Neural crest cell (in vitro differentiated cells): ENCODE measurements at places on chromosomes 2 and 18.

DNA sequence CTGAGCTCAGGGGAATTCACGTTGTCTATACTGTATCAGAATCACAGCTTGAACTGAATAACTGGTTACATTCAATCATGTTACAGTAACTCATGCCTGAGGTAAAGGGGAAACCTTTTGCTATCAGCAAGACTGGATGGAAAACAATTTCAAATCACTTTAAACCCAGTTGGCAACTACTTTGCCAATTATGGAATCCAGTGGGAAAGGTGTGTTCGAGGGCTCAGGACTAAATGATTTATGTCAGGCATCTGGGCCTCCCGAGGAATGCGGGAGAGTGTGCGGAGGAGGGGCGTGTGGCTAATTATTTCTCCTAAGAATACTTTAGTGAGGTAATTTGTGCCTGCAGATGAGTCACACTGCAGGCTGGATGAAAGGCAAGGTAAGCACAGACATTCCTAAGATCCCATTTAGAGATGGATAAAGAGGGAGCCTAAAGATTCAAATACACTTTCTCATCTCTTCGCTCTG is 100.1 kb downstream of the HRH4 start:
- DNase-seq, result no peak
- no peaks in the 10 kb centered on the region for H3K36me3 ChIP-seq
- H3K27ac ChIP-seq, result no peak overlapping the region
- H3K4me1 ChIP-seq, result peaks cover 6% of the 10 kb centered on the region
- H3K4me3 ChIP-seq, result no peak overlapping the region

- peak overlapping the region; percentile 59 for H3K27ac ChIP-seq
- peaks cover 2% of the 10 kb centered on the region for H3K36me3 ChIP-seq
- no peak overlapping the region for H3K4me3 ChIP-seq
- H3K4me1 ChIP-seq, result peaks cover 15% of the 10 kb centered on the region
- H3K27me3 ChIP-seq, result no peaks in the 10 kb centered on the region
Observed at GRCh38 chr18:10564975-10565773, 39.3 kb downstream of the NAPG start.

DNA sequence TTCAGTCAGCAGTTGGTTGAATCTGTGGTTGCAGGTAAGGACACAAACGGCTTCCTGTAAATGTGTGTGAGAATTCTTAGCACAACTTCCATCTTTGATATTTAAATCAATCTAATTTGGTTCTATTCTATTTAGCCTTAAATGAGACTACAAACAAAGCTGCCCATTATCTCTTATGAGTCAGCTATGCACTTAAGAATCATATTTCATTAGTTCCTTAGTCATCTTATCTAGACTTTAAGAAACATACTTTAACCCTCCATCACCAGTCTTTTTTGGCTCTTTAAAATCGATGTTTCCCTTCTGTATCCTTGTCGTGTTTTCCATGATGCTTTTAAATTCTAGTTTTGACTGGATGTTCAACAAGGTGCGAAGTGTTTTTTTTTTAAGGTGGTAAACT is 114.4 kb upstream of the TMEM200C start:
- no peaks in the 10 kb centered on the region for H3K4me1 ChIP-seq
- DNase-seq, result no peak
- peaks cover under 1% of the 10 kb centered on the region for H3K36me3 ChIP-seq
- H3K4me3 ChIP-seq, result no peak overlapping the region
- no peak overlapping the region for H3K27ac ChIP-seq

DNA sequence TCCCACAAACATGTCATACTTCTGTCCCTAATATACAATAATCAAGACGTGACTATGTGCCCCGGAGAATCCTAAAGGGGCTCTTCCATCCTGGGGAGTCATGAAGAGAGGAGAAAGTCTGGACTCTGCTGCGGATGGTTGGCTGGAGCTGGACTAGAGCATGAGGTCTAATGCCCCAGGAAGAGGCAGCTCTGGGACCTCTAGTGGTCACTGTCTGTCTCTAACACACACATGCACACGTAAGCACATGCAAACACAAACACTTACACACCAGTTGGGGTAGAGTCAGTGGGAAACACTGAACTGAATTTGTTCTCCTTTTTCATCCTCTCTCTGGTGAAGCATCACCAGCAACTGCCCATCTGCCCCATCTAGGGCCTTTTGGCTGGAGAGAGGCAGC is 271.6 kb downstream of the TDRD15 start:
- H3K4me3 ChIP-seq, result no peak overlapping the region
- DNase-seq, result no peak
- peaks cover 5% of the 10 kb centered on the region for H3K4me1 ChIP-seq
- no peaks in the 10 kb centered on the region for H3K36me3 ChIP-seq

GRCh38 chr2:24461685-24462084 is 29.4 kb upstream of the NCOA1 start:
- no peak for DNase-seq
- no peaks in the 10 kb centered on the region for H3K36me3 ChIP-seq
- peaks cover 22% of the 10 kb centered on the region for H3K4me1 ChIP-seq
- no peak overlapping the region for H3K27ac ChIP-seq
- H3K4me3 ChIP-seq, result no peak overlapping the region

- H3K36me3 ChIP-seq, result peaks cover 2% of the 10 kb centered on the region
- H3K27ac ChIP-seq, result no peak overlapping the region
- peaks cover 2% of the 10 kb centered on the region for H3K27me3 ChIP-seq
- H3K4me1 ChIP-seq, result no peaks in the 10 kb centered on the region
- no peak overlapping the region for H3K4me3 ChIP-seq
Observed at GRCh38 chr2:30262716-30263309, 31.5 kb downstream of the LBH start.

DNA sequence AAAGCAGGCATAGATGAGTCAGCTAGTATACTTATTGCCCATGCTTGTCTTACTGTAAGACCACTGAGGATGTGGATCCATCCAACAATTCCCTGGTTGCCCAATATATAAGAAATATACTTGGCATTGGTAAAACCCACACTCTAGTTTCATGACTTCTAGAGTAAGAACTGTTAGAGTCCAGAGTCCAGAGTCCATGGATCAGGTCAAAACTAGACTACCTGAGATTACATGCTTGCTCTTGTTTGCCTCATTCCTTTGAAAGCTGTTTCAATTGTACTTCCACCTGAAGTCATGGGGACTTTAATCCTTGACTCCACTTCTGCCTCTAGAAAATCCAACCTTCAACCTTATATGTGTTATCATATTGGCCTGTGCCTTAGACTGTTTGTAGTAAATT is 707.6 kb upstream of the FAM98A start:
- DNase-seq, result no peak
- H3K36me3 ChIP-seq, result no peaks in the 10 kb centered on the region
- H3K4me1 ChIP-seq, result no peaks in the 10 kb centered on the region
- H3K27me3 ChIP-seq, result no peaks in the 10 kb centered on the region
- H3K4me3 ChIP-seq, result no peak overlapping the region

DNA sequence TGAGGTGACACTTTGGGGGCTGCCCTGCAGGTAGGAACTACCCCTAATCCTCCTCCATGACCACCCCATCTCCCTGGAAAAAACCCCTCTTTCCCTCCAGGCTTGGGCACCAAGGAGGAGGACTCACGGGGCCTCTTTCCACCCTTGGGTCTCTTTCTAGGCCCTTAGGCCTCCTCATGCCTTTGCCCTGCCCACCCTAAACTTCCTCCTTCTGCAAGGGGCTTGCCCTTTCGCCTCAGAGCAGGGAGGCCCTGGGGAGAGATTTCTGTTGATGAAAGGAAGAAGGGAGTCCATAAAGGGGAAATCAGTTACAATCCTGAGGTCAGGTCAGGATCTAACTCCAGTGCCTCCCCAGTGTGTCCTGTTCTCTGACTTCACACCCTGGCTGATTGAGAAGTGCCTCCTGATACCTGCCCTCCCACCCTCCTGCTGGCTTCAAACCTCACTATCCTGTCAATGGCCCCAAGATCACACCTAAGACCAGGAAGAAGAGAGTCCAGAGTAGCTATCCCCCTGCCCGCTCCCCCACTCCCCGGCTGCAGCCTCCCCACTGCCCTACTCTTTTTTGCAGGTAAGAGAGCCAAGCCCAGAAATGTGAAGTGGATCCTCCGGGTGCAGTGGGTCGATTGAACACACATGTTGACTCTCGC is 16.7 kb upstream of the TNS1 start:
- H3K4me1 ChIP-seq, result peaks cover 75% of the 10 kb centered on the region
- no peak overlapping the region for H3K4me3 ChIP-seq
- DNase-seq, result no peak
- no peaks in the 10 kb centered on the region for H3K27me3 ChIP-seq

DNA sequence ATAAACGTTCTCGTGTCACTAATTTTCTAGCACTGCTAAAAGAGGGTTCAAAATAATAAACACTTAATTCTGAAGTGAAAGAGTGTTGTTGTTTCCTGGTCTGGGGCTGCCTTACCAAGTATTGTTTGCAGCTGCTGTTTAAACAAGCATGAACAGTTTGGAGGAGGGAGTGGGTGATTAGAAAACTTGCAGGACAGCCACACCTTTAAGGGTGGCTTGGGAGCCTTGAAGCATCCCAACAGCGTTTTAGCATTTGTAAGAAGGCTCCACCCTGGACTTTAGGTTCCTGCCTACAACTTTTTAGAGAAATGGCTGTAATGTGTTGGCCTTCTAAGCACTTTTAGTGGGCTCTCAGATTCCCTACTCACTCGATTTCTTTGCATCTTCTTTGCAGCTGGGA is 371.6 kb downstream of the TGIF1 start:
- H3K27me3 ChIP-seq, result no peaks in the 10 kb centered on the region
- H3K36me3 ChIP-seq, result peaks cover 3% of the 10 kb centered on the region
- no peak for DNase-seq

GRCh38 chr2:112006076-112006410 is 49.0 kb upstream of the TMEM87B start:
- no peaks in the 10 kb centered on the region for H3K36me3 ChIP-seq
- H3K4me1 ChIP-seq, result peaks cover 15% of the 10 kb centered on the region
- no peak overlapping the region for H3K4me3 ChIP-seq
- DNase-seq, result no peak
- no peak overlapping the region for H3K27ac ChIP-seq

GRCh38 chr2:12432985-12433625 is 283.6 kb upstream of the TRIB2 start:
- no peak overlapping the region for H3K4me3 ChIP-seq
- H3K4me1 ChIP-seq, result peaks cover 34% of the 10 kb centered on the region
- H3K36me3 ChIP-seq, result no peaks in the 10 kb centered on the region
- no peak overlapping the region for H3K27ac ChIP-seq

DNA sequence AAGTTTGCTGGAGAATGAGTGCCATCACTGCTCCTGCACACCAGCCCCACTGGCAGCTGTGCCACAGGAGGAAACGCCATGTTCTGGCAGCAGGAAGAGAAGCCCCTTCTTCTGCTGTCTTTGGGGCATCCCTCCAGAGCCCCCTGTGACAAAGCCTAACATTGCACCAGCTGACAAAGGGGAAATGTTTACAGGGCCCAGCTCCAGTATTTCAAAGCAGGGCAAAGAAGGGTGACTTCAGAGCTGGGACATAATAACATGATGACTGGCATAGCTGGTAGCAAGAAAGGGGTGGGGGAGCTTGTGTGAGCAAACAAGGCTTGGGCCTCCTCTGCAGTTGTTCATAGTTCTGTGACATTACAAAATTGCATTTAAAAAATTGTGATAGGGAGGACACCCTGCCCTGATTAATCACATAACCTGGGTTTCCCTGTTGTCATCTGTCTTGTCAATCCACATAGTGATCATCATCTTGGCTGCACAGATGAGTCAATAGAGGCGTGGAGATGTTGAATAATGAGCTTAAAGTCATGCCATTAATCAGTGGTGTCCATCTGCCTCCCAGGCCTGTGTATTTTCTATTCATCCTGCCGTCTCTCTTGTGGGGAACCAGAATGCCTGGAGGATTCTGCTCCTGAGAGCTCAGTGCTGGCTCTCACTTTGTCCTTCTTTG is 29.1 kb upstream of the PDIA6 start:
- H3K4me3 ChIP-seq, result no peak overlapping the region
- peaks cover 2% of the 10 kb centered on the region for H3K36me3 ChIP-seq
- no peak overlapping the region for H3K27ac ChIP-seq
- no peak for DNase-seq
- peaks cover 11% of the 10 kb centered on the region for H3K27me3 ChIP-seq

DNA sequence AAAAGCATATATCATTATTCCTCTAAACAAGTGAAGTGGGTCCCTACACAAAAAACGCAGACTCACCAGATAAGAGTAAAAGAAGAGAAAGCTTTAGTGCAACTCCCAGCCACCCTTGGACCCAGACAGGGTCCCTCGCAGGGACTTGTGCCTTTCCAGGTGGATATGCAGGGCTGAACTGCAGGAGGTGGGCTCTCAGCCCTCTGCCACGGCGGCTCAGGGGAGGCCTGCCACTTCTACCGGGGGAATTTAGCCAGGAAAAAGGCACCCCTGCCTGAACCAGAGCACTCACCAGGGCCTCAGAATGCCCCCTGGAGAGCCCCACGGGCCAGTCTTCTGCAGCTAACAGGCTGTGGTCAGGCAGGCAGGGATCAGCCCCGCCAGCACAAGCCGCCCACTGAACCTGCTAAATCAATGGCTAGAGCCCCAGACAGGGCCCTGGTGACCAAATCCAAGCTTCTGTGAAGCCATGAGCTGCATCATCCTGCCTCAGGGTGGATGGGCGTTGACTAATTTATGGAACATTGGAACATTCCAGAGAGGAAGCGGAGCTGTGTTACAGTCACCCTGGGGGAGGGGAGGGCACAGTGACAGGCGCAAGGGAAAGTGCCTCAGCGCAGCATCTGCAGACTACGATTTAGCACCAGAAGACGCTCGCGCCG is 209.3 kb downstream of the EIPR1 start:
- H3K36me3 ChIP-seq, result peaks cover 15% of the 10 kb centered on the region
- DNase-seq, result no peak
- H3K4me1 ChIP-seq, result peaks cover 17% of the 10 kb centered on the region
- H3K4me3 ChIP-seq, result no peak overlapping the region
- no peak overlapping the region for H3K27ac ChIP-seq

GRCh38 chr2:202681688-202682205 is 47.0 kb downstream of the FAM117B start:
- peaks cover 27% of the 10 kb centered on the region for H3K36me3 ChIP-seq
- no peak overlapping the region for H3K4me3 ChIP-seq
- no peak overlapping the region for H3K27ac ChIP-seq
- no peaks in the 10 kb centered on the region for H3K27me3 ChIP-seq
- no peaks in the 10 kb centered on the region for H3K4me1 ChIP-seq

GRCh38 chr2:187493877-187494568 is 46.0 kb upstream of the CALCRL start:
- H3K4me1 ChIP-seq, result peaks cover 3% of the 10 kb centered on the region
- no peak overlapping the region for H3K4me3 ChIP-seq
- no peak for DNase-seq
- H3K27ac ChIP-seq, result no peak overlapping the region

GRCh38 chr2:128513961-128514283 is 195.3 kb upstream of the HS6ST1 start:
- H3K36me3 ChIP-seq, result no peaks in the 10 kb centered on the region
- DNase-seq, result no peak
- H3K4me1 ChIP-seq, result no peaks in the 10 kb centered on the region
- H3K27ac ChIP-seq, result peak overlapping the region; percentile 78
- no peak overlapping the region for H3K4me3 ChIP-seq

GRCh38 chr2:46445556-46445955 is 33.8 kb upstream of the TMEM247 start:
- DNase-seq, result no peak
- H3K36me3 ChIP-seq, result peaks cover 3% of the 10 kb centered on the region
- H3K27ac ChIP-seq, result no peak overlapping the region
- H3K4me3 ChIP-seq, result no peak overlapping the region
- no peaks in the 10 kb centered on the region for H3K4me1 ChIP-seq
- H3K27me3 ChIP-seq, result no peaks in the 10 kb centered on the region

GRCh38 chr2:34705551-34706247 is 1106.6 kb upstream of the FAM98A start:
- no peak overlapping the region for H3K4me3 ChIP-seq
- H3K27me3 ChIP-seq, result no peaks in the 10 kb centered on the region
- no peak for DNase-seq
- H3K27ac ChIP-seq, result no peak overlapping the region
- H3K36me3 ChIP-seq, result no peaks in the 10 kb centered on the region
